Stimulated activated CD8-positive, alpha-beta memory T cell treated with anti-CD3 and anti-CD28 coated beads, Interleukin-15, amount 100 ng/mL, for 1 hour (primary cell): ENCODE measurements at places on chromosomes 1 and 21.

DNA sequence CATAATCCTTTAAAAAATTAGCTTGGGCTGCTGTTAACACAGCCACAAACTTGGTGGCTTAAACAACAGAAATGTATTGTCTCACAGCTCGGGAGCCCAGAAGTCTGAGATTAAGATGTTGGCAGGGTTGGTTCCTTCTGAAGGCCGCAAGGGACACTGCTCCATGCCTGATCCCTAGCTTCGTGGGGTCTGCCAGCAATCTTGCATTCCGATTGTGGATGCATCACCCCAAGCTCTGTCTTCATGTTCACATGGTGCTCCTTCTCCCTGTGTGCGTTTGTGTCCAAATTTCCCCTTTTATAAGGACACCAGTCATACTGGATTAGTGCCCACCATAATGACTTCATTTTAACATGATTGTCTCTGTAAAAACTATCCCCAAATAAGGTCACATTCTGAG lies 5.0 kb upstream of the HHIPL2 start:
- no peak for DNase-seq

DNA sequence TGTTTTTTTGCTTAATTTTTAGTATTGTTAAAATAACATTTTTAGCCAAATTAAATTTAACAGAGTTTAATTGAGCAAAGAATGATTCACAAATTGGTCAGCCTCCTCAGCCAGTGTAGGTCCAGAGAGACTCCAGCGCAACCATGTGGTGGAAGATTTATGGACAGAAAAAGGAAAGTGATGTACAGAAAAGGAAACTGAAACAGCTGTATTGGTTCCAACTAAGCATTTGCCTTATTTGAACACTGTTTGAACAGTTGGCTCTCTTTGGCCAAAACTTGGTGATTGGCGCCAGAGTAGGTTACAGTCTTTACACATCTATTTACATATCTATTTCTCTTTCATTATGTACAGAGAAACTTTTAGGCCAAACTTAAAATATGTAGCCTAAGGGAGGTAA lies 19.4 kb downstream of the RPS6KC1 start:
- DNase-seq, result no peak

DNA sequence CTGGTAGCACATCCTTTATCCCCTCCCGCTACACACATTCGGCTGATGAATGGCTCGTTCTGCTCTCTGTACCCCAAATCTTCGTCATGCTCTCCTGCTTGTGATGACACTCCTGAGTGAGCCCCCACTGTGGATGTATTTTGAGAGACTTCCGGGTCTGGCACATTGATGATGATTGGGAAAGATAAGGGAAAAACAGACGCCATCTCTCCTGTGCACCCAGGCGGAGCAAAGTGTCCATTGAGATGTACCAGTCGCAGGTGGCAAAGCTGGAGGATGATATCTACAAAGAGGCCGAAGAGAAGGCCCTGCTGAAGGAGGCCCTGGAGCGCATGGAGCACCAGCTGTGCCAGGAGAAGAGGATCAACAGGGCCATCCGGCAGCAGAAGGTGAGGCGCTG lies 27.9 kb upstream of the EFHD2 start:
- no peak for DNase-seq

DNA sequence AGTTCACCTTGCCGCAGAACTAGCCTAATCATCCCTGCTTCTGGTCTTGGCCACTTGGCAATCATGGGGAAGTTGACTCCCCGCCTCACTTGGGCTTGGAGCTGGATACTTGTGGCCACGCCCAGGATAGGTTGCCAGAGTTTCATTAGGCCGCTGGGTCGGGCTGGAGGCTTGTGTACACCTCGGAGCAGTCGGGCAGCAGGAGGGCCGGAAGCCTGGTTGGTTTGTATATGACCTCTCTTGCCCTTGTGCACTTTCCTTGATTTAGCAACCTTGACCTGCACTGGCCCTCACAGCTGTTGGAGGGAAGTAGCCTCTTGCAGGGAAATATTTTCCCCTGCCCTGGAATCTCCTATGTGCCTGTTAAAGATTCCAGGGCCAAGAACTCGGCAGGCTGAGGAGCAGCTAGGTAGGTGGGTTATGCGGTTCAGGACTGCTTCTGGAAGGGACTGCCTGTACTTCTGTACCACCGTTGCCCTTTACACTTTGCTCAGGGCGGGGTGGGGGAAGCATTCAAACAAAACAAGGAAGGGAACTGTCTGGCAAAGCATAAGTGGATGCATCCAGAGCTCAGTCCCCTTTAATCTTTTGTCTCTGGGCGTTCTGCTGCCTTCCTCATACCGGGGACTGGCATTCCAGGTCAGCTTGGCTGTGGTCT lies 83.5 kb downstream of the UCK2 start:
- DNase-seq, result no peak

GRCh38 chr1:37940299-37940947 lies 6.4 kb downstream of the INPP5B start:
- DNase-seq, result no peak

GRCh38 chr21:45545236-45545570 lies 3.0 kb upstream of the SLC19A1 start:
- no peak for DNase-seq

DNA sequence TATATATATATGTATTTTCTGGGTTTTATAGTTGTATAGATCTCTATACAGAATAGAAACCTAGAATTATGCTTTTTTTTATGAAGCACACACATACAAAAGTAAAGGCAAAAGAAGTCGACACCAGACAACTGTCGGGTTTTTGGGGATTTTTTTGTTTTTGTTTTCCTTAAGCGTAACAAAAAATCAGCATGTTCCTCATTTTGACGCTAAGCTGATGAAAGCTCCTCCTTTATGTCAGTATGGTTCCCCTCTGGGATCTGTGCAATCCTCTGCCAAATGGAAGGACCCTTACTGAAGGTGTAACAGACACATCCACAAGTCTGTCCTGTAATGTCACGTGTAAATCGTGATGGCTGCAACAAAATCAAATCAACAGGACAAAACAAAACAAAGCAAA lies 226.2 kb downstream of the RHOU start:
- no peak for DNase-seq

DNA sequence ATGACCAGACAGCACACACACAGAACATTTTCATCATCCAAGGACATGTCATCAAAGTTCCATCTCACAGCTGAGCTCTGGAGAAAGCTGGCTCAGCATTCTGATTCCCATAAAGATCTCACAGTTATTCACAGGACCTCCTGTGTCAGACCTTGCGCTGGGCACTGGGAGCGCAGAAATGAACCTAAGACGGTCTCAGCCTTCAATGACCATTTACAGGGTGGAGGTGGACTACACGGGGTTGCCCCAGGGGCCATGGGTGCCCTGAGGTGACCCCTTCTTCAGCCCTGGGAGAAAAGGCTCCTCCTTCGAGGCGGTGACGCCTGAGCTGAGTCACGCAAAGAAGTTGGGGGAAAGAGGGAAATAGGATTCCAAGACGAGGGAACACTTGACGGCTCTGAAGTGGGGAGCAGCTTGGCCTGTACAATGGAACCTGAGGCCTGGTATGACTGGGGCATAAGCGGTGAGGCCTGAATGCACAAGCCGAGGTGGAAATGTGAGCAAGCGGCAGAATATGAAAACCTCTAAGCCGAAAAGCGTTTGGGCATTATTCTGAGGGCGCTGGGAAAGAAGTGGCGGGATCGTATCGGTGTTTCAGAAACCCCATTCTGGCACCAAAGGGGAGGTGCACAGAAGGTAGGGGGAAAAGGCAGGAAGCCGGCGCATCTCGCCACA lies 797 bp downstream of the CC2D1B start:
- DNase-seq, result no peak

DNA sequence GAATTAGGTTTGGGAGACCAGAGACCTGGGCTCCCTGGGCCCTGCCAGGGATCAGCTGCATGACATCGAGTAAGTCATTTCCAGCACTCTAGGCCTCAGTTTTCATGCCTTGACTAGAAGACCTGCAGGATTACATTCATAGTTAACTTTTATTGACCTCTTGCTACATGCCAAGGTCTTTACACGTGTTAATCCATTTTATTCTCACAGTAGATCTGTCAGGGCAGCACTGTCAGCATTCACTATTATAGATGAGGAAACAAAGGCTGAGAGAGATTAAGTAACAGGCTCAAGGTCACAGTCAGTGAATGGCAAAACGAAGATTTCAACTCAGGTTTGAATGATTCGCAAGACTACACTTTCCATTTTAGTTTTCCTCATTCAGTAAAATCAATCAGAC lies 37.0 kb downstream of the PGM1 start:
- no peak for DNase-seq

GRCh38 chr1:86504895-86505563 lies 36.3 kb downstream of the CLCA1 start:
- DNase-seq, result no peak

DNA sequence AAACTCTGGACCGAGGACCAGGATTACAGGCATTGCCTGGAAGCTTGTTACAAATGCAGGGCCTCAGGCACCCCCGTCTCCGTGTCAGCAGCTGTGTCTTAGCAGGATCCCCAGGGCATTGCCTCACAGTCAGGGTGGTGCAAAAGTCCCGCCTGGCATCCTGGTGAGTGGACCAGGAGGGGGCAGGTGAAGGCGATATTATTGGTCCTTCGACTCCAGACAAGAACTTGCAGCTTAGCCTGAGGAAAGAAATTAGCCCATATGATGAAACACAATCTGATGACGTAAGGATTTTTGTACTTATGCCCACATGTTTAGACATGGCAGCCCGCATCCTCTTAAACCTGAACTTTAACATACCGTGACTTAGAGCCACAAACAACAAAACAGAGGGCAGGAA lies 40.8 kb downstream of the RSPH1 start:
- no peak for DNase-seq

- DNase-seq, result no peak
Measured at GRCh38 chr1:3838788-3839187, 18.2 kb downstream of the CEP104 start.

- no peak for DNase-seq
Measured at GRCh38 chr1:185406006-185406690, 89.1 kb upstream of the IVNS1ABP start.

GRCh38 chr1:36224537-36225282 lies 467 bp downstream of the THRAP3 start:
- peak; percentile 53 for DNase-seq

GRCh38 chr1:68975212-68975933 lies 478.5 kb upstream of the DEPDC1 start:
- DNase-seq, result no peak

DNA sequence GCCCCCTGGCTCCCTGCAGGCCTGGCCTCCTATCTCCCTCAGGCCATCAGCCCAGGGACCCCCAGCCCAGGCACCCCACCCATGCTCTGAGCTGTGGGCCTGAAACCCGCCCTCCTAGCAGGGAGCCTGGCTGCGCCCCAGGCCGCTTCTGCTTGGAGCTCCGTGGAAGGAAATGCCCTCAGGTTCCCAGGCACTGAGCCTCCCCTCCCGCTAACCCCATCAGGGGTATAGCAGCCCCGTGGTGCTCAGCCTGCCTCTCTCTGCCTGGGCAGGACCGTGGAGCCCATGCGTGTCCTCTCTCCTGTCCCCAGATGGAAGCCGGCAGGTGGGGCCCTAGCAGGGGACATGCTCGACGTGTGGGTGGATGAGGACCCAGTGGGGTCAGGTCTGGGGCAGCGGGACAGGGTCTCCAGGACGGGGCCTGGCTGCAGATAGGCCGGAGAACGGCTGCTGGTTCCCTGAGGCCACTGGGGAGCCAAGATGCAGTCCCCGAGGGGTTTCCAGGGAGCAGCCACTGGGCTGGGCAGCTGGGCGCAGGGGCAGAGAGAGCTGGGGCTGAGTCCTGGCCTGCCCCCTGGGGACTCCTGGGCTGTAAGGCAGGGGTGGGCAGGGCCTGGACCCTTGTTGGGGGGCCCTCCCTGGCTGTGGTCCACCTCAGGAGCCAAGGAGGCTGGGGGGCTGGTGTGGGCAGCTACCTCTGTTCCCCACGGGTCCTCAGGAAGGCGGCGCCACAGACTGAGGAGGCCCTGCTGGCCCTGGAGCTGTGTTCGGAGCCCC lies 75.5 kb downstream of the MORN1 start:
- DNase-seq, result no peak

GRCh38 chr1:231964961-231965360 lies 338.4 kb downstream of the DISC1 start:
- DNase-seq, result no peak

GRCh38 chr1:24294716-24295371 lies 24.3 kb upstream of the GRHL3 start:
- DNase-seq, result no peak

GRCh38 chr1:151210830-151211229 lies 12.5 kb downstream of the PIP5K1A start:
- no peak for DNase-seq
